ENCODE measurements at places on chromosomes 2 and 18.

DNA sequence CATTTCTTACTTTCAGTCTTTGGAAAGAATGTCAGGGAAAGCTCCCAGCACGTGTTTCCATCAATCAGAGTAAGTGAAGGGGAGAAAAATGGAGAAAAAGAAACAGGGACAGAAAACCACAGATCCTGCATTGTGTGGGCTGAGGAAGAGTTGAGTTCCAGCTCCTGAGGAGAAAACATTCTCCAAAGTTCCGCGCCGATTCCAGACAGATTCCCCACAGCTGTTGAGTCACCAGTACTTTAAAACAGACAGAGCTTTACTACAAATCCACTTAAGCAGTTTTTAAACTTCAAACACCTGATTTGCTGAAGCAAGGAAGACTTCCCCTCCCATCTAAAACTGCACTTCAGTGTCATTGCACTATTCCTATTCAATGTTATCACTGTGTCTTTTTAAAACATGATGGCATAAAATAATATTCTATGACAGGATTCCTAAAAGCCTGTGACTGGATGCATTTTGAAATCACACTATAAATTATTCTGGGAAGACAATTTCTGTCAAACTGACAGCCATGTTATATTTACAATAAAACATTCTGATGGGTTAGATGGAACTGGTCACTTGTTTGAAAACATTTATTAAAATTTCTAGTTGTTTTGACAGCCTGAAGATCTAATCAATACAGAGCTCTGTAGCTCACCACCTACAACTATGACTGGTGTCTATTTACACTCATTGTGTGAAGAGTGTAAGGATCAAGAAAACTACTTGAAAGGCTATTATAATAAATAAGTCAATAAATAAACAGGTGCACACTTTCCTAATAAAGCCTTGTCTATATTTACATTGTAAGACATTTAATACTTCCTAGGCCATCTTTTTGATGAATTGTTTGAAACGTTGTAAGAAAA is 40.9 kb downstream of the TCF4 start:
- DNase-seq, result no peak

- no peak for DNase-seq
Observed at GRCh38 chr2:220302756-220303155, 675.3 kb downstream of the SLC4A3 start.

- no peak for DNase-seq
Observed at GRCh38 chr18:33239298-33239697, 201.2 kb downstream of the CCDC178 start.

- DNase-seq, result no peak
Observed at GRCh38 chr2:152961351-152961750, 242.9 kb downstream of the ARL6IP6 start.

DNA sequence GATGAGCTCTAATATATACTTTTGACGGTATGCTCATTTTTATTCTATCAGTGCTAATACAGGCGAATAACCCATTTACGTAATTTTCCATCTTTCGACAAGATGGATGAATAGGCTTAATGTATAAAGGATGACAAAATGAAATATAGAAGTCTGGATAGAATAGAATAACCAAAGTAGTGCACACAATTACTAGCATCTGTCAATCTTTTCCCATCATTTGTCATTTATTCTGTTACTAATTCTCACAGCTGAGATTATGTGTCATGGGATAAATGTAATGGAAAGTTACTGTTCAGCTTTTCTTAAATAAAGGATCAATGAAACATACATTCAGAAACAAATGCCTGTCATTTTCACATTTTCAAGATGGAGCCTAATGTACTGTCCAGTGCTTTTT is 548.6 kb downstream of the LRRTM4 start:
- no peak for DNase-seq

- no peak for DNase-seq
Observed at GRCh38 chr2:219205165-219205538, 1.4 kb upstream of the ZFAND2B start.

- no peak for DNase-seq
Observed at GRCh38 chr18:13746633-13747032, 20.2 kb downstream of the RNMT start.

GRCh38 chr2:26692897-26693849 is 651 bp downstream of the KCNK3 start:
- DNase-seq, result no peak

- no peak for DNase-seq
Observed at GRCh38 chr18:43049021-43049420, 66.5 kb downstream of the RIT2 start.

DNA sequence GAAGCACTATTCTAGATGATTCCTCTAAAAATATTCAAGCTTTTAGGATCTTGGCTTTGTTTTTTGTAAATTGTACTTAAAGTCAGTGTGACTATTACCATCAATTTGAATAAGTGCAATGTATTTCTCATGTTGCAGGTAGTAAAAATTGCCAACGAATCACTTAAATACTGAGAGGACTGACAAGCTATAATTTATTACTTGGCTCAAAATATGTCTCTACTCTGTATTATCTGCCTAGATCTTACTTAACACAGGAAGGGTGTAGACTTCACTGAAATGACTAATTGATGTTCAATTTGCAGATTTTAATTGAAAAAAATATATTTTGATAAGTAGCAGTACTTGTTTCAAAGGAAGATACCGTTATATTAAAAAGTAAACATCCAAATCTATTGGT is 202.3 kb downstream of the SLC8A1 start:
- DNase-seq, result peak; percentile 9

GRCh38 chr2:42195559-42195958 is 26.4 kb downstream of the EML4 start:
- DNase-seq, result peak; percentile 16

- peak; percentile 1 for DNase-seq
Observed at GRCh38 chr2:1088192-1088860, 137.7 kb downstream of the SNTG2 start.

DNA sequence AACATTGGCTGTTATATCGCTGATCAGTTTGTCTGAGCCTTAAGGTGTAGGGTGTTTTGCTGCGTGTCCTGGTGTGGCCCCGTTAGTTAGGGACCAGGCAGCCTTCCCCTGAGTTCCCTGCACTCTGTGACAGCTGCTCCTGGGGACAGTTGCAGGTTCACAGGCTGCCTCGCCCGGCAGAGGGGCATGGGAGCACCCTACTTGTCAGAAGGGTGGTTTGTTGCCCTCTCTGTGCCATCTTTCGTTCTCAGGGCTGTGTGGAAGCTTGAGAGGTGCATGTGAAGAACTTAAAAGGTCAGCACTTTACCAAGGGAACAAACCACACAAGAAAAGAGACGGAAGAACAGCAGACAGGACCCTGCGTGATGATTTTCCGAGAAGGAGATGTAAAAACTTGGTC is 159.6 kb downstream of the LDLRAD4 start:
- DNase-seq, result no peak

DNA sequence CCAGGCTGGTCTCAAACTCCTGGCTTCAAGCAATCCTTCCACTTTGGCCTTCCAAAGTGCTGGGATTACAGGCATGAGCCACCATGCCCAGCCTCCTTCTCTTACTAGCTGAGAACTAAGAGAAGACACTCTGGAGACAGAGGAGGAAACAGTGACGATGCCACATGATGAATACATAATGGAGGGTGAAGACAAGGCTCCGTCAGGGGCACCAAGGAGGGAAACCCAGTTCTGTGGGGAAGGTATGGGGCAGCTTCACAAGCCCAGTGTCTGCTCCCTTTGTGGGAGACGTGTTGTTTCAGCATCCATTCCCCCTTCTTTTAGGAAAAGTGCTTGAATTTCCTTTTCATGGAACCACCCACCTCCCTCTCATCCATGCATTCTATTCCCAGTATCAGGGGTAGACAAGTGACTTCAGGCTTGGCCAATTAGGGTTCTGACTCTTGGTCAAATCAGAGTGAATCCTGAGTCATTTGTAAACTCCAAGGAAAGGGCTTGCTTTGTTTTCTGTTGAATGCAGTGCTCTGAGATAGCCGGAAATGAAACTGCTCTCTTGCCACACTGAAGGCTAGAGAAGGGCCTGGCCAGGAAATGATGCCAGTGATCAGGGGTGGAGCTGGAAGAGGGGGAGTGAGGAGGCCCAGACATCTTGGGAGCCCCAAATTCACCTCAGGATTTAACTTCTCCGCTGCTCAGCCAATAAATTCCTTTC is 23.7 kb downstream of the TMEM127 start:
- DNase-seq, result peak; percentile 83

GRCh38 chr2:24049485-24050021 is at the start of gene FKBP1B:
Gene FKBP1B, plus strand, starts transcription at chr2:24049741. Its CDS starts 109 bp downstream, at chr2:24049850.
- peak; percentile 29 for DNase-seq

- DNase-seq, result no peak
Observed at GRCh38 chr2:182444170-182444569, 17.3 kb upstream of the PDE1A start.

DNA sequence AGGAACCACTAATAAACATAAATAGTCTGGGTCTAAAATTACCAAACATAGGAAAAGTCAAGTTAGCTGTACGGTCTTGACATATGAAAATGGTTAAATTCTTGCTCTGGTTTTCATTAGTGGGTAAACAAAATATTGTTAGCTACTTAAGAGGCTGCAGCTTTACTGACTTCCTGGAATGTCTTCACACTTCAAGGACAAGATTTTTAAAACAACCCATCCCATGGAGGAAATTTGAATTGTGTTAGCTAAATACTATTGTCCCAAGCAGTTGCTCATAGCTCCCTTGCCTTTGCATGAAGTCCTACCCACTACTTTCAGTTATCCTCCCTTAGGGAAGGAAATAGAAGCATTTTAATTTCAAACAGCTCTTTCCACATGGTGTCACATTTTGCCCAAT is 128.5 kb downstream of the EPHA4 start:
- DNase-seq, result no peak

DNA sequence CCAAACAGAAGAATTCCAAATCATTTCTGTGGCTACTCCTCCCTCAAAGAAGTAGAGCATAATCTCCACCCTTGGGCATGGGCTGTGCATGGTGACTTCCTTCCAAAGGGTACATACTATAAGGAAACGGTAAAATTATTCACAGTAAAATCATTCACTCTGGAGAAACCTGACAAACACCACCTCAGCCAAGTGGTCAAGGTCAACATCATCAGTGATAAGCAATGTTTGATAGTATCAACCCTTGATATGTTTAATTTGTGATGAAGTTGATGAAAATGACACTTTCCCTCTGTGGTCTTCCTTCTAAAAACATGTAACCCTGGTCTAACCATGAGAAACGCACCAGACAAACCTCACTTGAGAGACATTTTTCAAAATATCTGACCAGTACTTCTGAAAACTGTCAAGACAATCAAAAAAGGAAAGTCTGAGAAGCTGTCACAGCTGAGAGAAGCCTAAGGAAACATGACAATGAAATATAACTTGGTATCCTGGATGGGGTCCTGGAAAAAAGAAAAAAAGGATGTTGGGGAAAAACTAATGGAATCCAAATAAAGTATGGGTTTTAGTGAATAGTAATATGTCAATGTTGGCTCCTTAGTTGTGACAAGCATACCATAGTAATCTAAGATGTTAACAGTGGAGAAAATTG is 9.4 kb upstream of the TXNDC2 start:
- DNase-seq, result no peak

- no peak for DNase-seq
Observed at GRCh38 chr2:42010743-42011298, 37.0 kb upstream of the PKDCC start.

- DNase-seq, result no peak
Observed at GRCh38 chr2:89780318-89780717, 1088.8 kb downstream of the RPIA start.

DNA sequence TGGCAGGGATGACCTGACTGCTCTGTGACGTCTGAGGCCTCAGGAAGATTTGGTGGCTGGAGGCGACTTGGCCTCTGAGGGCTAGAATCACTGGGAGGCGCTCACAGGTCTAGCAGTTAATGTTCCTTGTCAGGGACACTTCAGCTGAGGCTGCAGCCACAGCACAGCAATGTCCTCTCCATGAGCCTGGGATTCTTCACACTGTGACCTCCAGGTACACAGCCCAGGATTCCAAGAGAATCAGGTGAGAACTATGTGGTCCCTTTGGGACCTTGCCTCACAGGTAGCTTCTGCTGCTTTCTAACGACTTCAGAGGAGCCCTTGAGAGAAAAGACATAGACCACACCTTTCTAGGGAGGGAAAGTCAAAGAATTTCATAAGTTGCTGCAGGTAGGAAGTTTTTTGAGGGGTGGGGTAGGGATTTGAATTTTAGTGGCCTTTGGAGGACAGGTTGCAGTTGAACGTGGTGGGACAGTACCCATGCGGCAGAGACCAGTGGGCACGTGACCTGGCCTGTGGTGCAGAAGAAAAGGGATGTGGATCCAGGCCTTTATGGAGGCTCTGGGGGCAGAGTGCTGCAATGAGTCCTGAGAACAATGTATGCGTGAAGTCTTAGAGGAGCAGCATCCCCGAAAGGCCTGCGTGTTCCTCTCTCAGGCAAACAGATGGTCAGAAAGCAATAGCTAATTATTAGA is 86.2 kb downstream of the LYPD1 start:
- no peak for DNase-seq

DNA sequence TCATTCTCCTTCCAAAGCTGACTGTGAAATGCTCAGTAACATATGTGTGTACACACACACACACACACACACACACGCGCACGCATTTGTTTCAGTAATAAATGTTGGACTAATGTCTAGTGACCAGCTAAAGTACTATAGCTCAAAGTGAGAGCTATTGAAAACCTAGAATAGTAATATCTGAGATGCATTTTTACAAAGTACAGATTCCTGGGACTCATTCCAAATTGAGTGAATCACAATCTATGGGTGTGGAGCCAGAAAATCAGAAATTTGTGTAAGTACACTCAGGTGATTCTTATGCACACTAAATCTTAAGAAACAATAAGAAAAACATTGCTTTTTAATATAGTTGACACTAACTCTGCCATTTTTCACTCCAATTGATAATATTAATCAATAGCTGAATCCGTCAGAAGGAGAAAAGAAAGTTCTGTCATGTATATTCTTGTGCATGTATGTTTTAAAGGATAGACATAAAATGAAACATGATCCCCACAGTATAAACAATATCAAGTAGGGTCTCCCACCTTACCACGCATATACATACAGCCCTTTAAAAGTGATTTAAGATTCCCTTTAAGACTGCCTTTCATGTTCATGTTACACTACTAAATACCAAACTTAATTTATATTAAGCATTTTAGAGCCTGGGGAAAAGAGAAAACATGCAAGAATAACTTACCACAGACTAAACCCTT is 123.5 kb downstream of the ATAD2B start:
- DNase-seq, result peak; percentile 72

All from foreskin keratinocyte (primary cell).